ENCODE measurements at places on chromosomes 2 and 18.

- peak; percentile 57 for DNase-seq
Observed at GRCh38 chr2:199861132-199861774, 10.3 kb upstream of the FTCDNL1 start.

DNA sequence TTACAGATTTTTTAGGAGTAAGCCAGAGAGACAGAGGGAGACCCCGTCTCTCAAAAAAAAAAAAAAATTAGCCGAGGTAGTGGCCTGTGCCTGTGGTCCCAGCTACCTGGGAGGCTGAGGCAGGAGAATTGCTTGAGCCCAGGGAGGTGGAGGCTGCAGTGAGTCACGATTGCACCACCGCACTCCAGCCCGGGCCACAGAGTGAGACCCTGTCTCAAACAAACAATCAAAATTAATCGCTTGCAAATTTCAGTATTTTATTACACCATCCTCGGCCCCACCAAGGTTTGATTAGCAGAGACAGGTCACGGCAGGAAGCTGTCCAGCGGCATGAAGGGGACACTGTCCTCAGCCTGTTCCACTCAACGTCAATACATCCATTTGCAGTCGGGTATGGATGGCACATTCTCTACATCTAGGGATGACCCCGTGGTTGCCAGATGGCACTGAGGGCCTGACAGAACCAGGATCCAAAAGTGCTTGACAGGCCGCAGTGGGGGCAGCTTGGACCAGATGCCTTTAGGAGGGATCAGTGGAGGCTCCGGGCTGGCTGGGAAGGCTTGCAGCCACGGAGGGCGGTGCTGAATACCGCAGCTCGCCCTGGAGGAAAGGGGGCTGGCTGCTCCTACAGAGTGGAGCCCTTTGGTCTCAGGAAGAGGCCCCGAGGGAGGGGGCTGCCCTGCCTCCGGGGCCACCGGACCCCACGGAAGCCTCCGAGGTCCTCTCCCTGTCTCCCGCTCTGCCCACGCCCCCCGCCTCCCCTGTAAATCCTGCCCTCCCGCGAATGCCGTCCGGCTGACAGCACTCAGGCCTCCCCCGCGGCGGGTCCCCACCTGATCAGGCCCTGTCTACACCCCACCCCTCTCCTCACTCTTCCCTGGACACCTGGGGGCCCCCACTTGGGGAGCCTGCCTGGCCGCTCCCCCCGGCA lies 13.1 kb downstream of the ASPRV1 start:
- DNase-seq = no peak

GRCh38 chr18:79975985-79976680 lies 11.7 kb downstream of the HSBP1L1 start:
- DNase-seq = no peak

DNA sequence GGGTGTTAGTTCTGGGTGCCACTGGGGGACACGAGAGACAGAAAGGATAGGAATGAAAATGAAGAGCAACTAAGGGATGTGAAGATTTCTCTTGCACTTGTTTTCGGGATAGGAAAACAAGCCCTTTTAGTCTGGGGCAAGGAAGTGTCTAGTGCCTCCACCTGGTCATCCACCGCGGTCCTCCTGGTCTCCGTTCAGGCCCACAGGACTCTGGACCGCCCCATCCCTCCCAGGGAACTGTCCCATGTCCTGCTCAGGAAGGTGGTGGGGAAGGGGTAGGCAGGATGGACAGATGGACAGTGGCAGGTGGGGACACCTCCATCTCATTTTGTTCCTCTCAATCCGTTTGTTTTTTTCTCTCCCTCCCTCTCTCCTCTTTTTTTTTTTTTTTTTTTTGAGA lies 45.9 kb downstream of the AGAP1 start:
- no peak for DNase-seq

- no peak for DNase-seq
Observed at GRCh38 chr18:26225022-26225693, 1.1 kb upstream of the TAF4B start.

- peak; percentile 78 for DNase-seq
Observed at GRCh38 chr2:223109341-223109740, 57.4 kb downstream of the KCNE4 start.

DNA sequence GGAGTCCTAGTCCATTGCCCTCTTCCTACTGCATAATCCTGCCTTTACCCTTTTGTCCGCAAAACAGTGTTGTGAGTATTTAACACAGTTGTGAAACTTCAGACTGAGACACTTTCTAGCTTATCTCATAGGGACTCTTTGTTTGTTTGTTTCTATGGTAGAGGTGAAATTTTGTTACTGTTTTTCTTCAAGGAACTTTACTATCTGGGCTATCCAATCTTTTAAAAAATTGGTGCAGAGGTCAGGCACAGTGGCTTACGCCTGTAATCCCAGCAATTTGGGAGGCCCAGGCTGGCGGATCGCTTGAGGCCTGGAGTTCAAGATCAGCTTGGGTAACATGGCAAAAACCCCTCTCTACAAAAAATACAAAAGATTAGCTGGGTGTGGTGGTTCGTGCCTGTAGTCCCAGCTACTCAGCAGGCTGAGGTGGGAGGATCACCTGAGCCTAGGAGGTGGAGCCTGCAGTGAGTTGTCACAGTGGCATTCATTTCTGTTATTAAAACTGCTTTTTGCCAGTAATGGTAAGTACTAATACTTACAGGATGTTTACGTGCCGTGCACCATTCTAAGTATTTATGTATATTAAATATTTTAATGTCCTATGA lies 18.8 kb downstream of the GMCL1 start:
- peak; percentile 2 for DNase-seq

DNA sequence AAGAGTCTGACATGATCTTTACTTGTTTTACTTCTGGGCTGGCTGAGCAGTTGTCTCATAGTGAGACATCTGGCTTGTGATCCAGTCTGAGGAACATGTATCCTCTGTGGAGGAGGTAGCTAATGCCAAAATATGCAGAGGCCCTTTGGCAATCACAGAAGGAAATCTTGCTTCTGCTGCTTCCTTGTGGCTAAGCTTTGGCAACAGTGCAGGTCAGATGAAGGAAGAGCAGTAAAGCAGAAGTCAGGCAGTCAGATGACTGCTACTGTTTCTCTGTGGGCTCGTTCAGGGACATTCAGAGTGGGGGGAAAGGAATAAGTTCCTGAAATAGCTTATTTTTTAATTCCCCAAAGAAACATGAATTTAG lies 22.3 kb downstream of the DOK1 start:
- peak; percentile 87 for DNase-seq

Measured in cardiac fibroblast (primary cell).